ENCODE measurements at places on chromosomes 2 and 18.

DNA sequence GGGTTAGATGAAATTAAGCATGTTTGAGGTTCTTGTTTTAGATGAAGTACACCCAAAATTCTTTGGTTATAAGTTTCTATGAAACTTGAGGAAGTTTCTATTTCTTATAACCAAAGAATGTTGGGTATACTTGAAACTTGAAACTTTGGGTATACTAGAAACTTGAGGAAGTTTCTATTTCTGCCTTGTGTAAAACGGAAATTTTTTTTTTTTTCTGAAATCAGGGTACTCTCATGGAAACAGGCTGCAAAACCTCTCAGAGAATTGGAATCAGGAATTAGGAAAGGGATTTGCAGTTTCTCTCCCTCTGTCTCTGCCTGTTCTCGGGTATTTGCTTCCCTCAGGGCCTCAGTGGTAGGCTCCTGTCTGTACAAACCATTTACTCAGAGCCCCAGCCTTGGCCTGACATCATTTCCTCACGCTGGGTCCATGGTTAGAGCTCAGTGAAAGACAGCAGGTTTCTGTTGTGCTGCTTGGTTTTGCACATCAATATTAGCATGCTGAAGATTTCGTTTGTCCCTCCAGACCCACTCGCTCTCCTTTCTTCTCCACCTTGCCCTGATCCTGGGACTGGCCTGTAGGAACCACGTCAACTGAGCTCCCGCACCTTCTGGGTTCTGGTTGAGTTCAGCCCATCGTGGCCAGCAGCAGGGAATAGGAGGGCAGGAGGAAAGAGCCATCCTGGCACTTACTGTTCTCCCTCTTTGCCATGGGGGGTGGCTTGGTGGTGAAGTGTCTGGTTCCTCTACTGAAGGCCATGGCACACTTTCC is 106.4 kb downstream of the POLR1A start:
- DNase-seq, result no peak

- no peak for DNase-seq
These were observed 79.2 kb downstream of the KLHL29 start for GRCh38 chr2:23464156-23464555.

- DNase-seq, result no peak
These were observed 305.2 kb downstream of the MYCN start for GRCh38 chr2:16245481-16246054.

DNA sequence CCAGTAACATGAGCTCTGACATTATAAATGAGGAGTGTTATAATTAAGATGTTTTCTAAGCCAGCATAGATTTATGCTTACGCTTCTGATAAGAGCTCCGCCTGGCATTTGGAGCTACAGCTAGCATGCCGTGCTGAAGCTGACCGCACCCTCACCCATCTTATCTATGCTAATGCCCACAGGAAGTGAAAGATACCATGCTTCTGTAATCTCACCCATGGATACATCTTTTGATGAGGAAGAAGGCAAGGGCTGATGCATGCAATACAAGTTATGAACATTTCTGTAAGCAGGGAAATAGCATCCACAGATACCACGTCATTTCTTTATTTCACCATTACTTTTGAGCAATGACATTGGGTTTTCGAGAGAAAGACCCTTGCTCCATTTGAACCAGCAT is 82.3 kb downstream of the ARL4C start:
- DNase-seq, result no peak
